ENCODE measurements at places on chromosomes 3 and 15.

DNA sequence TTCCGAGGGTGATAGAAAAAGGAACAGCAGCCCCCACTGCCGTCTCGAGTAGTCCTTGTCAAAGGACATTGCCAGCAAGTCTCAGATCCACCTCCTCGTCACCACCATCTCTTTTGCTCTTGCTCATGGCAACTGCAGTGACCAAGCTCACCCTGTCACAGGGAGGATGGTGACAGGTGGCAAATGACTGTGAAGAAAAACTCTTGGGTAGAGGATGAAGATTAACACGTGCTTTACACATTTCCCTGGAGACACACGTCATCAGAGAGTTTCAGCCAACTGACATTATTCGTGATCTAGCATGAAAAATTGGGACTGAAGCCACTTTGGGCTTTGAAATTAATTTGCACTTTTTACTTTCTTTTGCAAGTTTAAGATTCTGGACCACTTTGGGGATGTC, 174.3 kb downstream of the EBLN2 start:
- no peak for DNase-seq

- DNase-seq: no peak
These were observed 84.9 kb downstream of the ARNT2 start for GRCh38 chr15:80489030-80489594.

DNA sequence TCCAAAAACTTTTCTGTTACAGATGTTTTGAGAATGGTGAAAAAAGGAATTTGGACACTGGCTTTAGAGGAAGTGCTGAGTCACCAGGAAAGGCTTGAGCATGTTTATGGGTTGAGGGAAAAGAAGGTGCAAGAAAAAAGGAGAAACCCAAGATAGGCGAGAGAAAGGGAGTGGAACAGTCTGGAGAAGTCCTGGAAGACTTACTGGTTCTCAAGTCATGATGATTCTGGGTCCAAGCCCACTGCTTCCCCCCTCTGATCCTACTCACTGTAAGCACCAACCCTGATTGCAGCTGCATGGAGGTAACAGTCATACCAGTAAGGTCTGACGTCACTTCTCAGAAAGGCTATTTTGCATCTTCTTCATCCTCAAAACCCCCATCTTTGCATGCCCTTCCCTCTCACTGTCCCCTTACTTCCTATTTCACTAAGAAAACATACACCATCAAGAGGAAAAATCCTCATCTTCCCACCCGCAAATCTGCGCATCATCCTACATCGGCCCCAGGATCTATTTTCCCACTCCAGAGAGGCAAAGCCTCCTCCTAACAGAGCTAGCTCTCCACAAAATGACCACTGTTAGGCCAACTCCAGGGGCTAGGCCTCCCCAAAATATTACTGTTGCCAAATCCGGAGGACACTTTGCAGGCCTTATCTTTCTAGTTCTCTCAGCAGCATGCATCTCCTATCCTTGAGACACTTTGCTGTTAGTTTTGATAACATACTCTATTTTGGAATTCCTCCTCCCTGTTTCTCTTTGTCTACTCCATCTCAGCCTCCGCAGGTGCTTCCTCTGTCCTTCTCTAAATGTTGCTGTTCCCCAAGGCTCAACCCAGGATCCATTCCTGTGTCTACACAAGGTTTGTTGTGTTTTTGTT, 3.2 kb upstream of the ATP13A3 start:
- DNase-seq: no peak

DNA sequence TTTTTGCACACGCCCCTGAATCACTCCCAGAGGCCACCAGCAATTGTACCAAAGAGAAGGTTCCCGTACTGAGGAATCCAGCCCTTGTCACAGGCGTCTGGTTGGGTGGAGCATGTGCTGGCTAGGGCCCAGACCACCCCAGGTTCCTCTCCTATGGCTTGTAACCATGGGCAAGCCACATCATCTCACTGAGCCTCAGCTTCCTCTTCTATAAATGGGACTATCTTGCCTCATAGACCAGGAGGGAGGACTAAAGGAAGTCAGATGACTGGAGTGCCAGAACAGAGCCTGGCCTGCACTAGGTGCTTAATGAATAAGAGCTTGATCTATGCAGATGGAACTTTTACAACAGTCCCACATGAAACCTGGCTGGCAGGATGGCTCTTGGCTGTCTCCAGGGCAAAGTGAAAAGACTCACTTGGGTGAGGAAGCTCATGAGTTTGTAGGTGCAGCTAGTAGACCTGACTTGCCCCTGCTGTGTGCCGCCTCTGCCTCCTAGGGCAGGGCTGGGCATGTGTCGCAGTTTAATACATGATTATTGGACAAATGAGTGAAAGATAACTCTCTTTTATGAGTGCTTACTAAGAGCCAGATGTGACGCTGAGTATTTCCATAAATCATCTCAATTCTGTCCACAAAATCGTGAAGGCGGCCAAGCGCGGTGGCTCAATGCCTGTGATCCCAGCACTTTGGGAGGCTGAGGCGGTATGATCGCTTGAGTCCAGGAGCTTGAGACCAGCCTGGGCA, 29.3 kb downstream of the CTSH start:
- DNase-seq: no peak

- no peak for DNase-seq
These were observed 3.8 kb downstream of the PLD1 start for GRCh38 chr3:171806200-171807128.

DNA sequence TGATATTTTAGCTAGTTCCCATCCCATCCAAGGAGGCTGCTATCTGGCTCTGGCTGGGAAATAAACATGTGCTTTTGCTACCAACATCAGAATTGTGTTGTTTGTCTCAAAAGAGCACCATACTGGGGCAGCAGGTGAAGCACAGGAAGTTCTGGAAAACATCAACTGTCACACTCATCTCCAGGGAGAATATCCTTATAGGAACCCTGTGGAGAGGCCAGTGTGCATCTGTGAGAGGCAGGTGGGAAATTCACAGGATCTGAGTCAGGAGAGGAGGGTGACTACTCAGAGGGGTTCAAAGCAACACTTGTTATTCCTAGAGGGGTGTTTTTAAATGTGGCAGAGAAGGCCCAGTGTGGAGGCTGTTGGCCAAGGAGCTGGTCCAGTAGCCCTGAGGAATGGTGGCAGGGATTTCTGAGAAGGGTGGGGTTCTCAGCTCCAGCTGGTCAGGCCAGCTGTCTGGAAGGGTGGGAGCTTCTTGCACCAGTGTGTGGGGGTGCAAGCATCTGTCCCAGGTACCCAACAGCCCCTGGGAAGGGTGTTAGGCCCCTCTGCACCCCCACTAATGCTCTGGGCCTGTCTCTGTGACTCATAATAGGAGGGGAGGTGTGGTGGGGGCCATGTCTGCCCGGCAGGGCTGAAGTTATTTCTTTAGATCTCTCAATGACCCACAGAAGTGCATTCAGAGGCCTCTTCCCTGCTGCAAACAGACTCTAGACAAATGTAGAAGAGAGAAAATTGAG, 28.7 kb downstream of the RPSA start:
- no peak for DNase-seq

GRCh38 chr3:174122411-174122810, 724.9 kb downstream of the NLGN1 start:
- no peak for DNase-seq

GRCh38 chr15:85943151-85943550, 136.5 kb upstream of the AGBL1 start:
- DNase-seq: no peak

GRCh38 chr3:65642883-65643282, 395.8 kb downstream of the MAGI1 start:
- DNase-seq: no peak

DNA sequence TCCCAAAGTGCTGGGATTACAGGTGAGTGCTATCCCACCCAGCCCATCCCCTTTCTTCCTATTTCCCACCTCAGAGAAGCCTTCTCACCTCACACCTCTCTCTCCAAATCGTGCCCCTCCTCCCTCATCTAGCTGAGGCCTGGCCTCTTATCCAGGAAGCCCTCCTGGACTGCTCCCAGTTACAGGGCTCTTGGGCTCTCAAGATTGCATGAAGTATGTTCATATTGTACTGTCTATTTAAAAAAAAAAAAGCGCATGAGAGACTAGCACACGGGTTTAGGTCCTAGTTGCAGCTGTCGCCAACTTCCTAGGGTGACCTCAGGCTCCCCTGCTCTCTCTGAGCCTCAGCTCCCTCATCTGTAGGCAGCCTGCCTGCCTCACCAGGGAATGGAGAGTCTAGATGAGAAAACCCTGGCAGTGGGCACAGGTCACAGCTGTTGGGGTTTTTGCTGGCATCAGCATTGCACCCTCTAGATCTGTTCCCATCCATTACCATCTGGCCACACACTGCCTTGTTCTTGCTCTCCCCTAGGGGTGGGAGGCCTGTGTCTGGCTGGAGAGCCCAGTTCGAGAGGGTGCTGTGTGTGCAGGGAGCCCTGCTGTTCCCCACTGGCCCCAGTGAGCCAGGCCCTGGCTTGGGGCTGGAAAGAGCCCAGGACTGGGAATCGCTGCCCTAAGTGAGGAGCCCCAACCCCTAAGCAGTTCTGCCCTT, 24.2 kb upstream of the C15orf39 start:
- DNase-seq: no peak

- no peak for DNase-seq
These were observed 43.7 kb downstream of the NMD3 start for GRCh38 chr3:161264852-161265251.

- no peak for DNase-seq
These were observed 115.6 kb downstream of the CHDH start for GRCh38 chr3:53730576-53730975.

- no peak for DNase-seq
These were observed 109.9 kb downstream of the SENP2 start for GRCh38 chr3:185696039-185696438.

GRCh38 chr3:171346582-171347300, 113.5 kb downstream of the TNIK start:
- DNase-seq: no peak

DNA sequence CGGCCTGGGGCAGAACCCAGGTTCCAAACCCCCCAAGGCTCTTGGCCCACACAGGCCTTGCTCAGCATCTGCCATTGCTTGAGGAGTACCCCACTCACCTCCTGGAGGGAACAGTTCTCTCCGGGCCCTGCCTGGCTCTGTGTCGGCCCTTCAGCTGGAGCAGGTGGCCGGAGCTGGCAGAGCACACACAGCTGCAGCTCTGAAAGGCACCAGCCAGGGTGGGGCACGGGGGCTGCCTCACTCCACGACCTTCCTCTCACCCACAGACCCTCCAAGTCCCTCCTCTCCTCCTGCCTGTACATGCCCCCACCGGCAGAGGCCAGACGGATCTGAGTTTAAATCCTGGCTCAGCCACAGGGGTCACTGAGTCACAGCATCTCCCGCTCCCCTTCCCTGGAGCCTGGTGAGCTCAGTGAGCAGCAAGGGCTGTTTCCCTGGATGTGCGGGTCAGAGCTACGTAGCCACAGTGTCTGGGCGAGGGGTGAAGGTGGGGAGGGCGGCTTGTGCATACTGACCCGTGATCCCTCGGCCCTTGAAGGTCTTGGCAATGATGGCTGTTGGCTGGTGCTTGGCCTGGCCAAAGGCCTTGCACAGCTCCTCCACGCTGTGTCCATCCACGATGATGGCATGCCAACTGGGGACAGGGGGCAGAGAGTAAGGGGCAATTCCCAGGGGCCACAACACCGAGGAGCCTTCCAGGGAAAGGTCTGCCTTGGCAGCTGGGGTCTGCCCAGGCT, 23.0 kb downstream of the TKT start:
- DNase-seq: no peak

DNA sequence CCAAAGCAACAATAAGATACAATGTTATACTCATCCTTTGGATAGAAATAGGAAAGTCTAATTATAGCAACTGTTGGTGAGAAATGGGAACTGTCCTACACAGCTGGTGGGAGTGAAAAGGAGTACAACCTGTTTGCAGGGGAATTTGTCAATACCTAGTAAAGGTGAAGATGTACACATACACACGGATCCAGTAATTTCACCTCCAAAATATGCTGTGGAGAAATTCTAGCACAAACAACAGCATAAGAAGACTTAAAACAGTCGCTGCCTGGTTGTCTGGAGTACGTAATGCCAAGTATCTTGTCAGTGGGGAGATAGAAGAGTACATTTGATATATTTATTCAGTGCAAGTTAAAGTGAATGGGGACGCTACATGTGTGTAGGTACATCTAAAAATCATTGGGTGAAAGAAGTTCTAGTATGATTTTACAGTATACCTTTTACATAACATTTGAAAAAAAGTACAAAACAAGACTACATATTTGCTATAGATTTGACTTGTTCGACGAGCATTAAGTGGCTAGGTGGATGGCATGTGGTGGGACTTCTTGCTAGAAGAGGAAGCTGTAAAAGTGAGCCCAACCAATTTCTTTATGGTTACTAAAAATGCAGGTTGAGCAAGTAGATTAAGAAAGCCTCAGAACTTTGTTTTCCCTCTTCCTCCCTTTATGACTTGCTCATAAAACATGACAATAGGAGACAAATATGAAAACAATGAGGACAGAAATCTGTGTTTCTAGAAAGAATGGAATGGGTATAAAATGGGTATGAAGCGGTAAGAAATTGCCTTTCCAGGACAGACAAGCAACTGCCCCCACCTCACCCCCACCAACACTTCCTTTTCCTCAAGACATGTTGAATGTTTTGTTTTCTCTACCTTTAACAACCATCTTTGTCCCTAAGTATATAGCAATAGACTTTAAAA, 50.2 kb upstream of the CCR4 start:
- no peak for DNase-seq

GRCh38 chr3:72345237-72345878, 502.9 kb downstream of the SHQ1 start:
- no peak for DNase-seq

DNA sequence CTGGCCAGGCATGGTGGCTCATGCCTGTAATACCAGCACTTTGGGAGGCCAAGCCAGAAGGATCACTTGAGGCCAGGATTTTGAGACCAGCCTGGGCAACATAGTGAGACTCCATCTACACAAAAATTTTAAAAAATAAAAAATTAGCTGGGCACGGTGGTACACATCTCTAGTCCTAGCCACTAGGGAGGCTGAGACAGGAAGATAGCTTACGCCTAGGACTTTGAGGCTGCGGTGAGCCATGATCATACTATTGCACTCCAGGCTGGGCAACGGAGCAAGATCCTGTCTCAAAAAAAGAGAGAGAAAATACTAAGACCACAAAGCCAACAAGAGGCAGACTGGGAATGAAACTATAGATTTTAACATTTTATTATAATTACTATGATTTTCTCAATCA, 4.1 kb downstream of the MB21D2 start:
- no peak for DNase-seq

- DNase-seq: no peak
These were observed 52.1 kb downstream of the BDH1 start for GRCh38 chr3:197503652-197504051.

GRCh38 chr3:111619833-111620232, 24.7 kb upstream of the ZBED2 start:
- no peak for DNase-seq

GRCh38 chr15:65101891-65102708, 12.9 kb downstream of the UBAP1L start:
- DNase-seq: no peak

- no peak for DNase-seq
These were observed 4.5 kb downstream of the THBS1 start for GRCh38 chr15:39585389-39585841.

GRCh38 chr3:63662500-63662899, 10.0 kb downstream of the SNTN start:
- no peak for DNase-seq

DNA sequence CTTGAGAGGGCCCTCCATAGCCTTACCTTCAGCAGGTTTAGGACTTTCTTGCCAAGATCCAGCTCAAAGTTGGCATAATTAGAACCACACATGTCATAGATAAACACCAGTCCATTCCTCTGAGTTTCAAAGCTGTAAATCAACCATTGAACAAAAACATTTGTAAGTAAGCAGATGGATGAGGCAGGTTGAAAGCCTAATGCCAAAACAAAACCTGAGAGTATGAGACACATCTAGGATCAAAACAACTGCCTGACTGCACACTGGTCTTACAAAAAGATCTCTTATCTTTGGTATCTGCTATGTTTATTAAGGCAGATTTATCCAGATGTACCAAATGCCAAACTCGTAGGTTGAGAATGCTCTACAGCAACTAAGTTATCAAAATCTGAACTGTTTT, 61.9 kb downstream of the PTPN9 start:
- DNase-seq: no peak
